ENCODE measurements at places on chromosomes 12 and 14.

DNA sequence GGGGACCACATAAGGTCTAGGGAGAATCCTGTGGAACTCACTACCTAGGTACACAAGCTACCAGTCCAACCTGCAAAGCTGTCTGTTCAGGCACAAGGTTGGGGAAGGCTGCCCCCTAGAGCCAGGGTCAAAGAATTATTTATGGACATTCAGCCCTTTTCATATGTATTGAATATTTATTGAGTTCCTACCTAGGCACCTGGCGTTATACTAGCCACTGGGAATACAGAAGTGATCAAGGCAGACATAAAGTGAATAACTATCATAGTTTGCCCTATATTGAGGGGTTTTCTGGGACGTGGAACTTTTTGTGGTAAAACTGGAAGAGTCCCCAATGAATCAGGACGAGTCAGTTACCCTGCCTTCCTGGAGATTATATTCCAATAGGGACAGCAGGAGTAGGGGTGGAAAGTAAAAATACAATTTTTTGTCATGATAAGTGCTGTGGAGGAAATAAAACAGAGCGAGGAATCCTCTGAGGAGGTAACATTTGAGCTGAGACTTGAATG is 5.8 kb upstream of the SLC48A1 start:
- DNase-seq = no peak

DNA sequence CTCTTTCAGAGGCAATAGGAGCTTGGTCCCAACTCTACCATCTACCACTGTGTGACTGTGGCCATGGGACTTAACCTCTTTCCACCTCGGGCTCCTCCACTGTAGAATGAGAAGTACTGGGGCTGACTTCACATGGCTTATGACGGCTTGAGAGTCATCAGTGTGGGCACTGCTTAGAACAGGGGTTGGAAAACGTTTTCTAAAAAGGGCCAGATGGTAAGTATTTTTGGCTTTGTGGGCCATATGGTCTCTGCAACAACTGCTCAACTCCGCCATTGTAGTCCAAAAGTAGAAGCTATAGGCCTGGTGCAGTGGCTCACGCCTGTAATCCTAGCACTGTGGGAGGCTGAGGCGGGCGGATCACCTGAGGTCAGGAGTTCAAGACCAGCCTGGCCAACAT is 69.2 kb upstream of the LTA4H start:
- no peak for DNase-seq

- no peak for DNase-seq
Measured at GRCh38 chr14:100348784-100349685, 25.9 kb downstream of the SLC25A47 start.

DNA sequence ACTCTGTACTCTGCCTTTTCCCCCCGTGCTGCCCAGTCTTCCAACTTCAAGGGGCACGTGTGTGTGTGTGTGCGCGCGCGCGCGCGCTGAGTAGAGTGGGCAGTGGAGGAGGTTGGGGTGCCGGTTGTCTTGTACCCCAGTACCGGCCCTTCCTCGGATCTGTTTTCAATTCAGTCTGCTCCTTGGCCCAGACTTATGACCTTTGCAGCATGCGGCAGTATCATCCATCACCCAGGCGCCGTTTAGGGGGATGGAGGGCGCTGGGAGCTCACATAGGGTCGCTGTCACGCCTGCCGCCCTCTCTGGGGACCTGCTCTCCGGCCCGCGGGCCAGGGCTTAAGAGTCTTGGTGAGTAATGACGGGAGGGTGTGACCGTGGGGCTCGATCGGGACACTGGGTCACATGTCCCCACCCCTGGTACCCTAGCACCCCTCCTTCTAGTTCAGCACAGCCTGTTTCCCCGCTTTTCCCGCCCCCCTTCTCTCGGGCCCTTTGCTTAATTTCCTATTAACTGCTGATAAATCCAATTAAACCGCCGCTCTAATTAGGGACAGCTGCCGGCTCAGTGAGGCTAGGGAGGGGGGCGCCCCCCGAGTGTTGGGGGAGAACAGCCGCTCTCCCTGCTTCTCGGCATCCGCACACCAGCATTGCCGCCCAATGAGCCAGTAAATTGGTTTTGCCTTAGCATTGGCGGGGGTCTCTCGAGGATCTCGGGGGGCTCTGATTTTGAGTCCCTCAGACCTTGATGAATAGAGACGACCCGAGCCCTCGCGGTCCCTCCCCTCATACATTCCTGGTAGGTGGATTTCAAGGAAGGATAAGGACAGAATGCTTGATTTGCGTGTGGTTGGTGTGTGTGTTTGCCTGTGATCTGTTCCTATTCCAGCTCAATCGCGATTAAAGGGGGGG is 9.3 kb downstream of the STAC3 start:
- no peak for DNase-seq

DNA sequence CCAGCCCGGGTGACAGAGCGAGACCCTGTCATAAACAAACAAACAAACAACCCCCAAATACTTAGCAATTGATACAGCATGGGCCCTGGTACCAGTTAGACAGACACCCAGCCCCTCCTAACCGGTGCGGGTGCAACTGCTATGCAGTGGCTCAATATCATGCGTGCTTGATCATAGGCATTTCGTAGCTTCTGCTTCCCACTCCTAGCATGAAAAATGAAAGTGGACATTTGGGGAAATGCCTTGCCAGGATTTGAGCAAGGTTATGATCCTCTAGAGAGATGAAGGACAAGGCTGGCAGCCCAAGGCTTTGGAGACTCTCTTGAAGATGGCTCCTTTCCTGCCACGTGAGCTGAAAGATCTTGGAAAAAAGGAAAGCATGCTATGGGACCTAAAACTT is 13.7 kb downstream of the FGF6 start:
- DNase-seq = no peak

DNA sequence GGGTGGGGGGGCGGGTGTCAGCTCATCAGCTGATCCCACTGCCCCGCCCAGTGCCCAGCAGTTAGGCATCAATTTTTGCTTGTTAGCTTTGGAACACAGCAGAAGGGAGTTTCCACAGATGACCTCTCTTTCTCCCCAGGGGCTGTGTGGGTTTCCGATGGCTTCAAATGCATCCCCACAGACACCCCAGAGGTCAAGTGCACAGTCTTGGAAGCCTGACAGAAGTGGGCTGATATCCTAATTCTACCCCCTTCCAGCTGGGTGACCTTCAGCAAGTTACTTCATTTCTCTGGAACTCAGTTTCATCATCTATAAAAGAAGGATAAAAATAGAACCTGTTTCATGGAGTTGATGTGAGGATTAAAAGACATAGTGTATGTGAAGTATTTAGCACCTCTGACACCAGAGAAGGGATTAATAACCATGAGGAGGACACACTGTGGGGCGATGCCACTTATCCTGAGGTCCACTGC is 22.0 kb downstream of the TTC9 start:
- DNase-seq = no peak

DNA sequence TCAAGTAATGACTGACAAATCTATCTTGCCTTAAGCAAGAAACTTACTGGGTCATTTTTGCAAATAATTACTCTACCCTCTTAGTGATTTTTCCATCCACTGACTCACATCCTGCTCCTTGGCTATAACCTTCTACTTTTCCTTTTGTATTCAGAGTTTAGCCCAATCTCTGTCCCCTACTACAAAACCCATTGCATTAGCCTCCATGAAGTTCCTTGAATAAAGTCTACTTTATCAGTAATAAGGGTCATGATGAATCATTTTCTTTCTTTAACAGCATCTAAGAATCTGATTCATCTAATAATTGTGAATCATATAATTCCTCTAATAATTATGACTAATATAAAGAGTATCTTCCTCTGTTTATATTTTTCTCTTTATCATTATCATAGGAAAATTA is 132.6 kb downstream of the NTS start:
- no peak for DNase-seq

GRCh38 chr12:59940631-59941342 is 345.0 kb downstream of the SLC16A7 start:
- DNase-seq = no peak

Measured in RCC 7860 (cell line).